ENCODE measurements at places on chromosomes 7 and 10.

GRCh38 chr7:6647080-6647479 is 10.0 kb downstream of the ZNF316 start:
- no peak for DNase-seq

GRCh38 chr10:114713525-114714090 is 55.5 kb upstream of the ABLIM1 start:
- no peak for DNase-seq

- no peak for DNase-seq
Observed at GRCh38 chr7:159120540-159120919, 24.1 kb downstream of the VIPR2 start.

DNA sequence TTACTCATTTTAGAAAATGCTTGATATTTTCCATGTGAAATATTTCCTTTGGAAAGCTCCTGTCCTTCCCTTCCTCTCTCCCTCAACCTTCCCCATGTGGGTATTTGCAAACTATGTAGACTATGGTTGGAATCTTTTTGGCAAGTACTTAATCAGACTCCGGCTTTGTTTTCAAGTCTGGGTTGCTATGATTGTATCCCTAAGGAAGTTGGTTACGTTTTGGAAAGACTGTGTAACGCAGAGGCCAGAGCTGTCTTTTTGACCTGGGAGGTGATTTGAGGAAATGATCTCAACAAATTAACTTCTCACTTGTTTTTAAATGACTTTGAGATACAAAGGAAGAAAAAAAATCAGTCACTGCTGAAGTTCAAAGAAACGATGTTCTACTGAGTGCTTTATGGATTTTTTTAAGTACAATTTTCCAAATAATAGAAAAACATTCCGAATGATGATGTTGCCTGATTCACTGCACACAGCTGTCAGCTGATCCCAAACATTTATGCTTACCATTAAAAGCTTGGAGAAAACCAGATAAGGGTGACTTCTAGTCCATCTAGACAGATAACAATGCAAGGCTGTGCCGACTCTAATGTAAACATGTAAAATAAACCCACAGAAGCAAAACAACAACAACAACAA is 145.5 kb upstream of the CELF2 start:
- DNase-seq: peak; percentile 45

- no peak for DNase-seq
Observed at GRCh38 chr10:114482480-114483304, 78.4 kb upstream of the AFAP1L2 start.

DNA sequence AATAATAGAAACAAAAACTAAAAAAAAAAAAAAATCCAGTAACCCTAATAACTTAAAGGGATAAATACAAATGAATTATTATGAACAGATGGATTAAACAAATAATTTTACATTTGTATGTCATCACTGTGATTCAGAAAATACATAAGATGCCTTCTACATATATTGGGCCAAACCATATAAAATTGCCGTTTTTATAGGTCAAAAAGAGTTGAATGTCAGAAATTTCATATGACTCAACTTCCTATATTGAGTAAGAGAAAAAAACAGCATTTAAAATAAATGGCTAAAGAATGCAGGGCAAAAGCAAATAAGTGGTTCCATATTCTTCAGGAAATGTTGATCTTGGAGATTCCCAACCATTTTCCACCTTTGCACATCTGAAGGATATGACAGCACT is 9.4 kb downstream of the SLC35B4 start:
- no peak for DNase-seq

DNA sequence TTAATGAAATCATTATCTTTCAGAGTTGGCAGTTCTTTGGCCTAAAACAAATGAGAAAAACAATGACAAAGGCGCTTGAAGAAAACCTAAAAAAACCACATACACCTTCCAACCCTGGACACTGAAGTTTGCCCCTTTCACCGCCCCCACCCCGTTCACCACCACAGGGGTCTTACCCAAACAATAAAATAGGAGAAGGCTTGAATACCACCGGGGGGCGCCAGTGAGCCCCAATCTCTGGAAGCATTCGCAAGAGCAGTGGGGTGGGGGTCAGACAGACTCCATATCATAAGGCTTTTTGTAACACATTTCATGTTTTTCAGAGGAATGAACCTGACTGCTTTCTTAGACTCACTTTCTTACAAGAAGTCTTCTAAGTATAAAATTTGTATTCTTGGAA is 163.6 kb downstream of the PIP4K2A start:
- DNase-seq: peak; percentile 27

DNA sequence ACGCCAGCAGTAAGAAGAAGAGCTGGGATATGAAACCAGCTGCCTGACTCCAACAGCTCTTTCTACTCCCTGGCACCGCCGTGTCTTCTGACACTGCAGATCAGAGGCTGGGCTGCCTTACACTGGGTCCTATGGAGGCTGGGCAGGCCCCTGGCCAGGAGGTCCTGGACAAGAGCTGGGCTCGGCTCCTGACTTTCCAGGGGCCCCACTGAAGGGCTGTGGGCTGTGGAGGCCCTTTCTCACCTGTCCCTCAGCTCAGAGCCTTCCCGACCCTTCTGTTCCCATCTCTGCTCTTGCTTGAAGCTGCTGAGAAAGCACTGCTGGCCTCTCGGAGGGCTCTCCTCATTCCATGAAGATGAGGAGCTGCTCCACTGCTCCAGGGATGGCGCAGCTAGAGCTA is 85.9 kb upstream of the UNC5B start:
- no peak for DNase-seq

GRCh38 chr7:137656850-137657232 is 189.9 kb downstream of the DGKI start:
- no peak for DNase-seq

DNA sequence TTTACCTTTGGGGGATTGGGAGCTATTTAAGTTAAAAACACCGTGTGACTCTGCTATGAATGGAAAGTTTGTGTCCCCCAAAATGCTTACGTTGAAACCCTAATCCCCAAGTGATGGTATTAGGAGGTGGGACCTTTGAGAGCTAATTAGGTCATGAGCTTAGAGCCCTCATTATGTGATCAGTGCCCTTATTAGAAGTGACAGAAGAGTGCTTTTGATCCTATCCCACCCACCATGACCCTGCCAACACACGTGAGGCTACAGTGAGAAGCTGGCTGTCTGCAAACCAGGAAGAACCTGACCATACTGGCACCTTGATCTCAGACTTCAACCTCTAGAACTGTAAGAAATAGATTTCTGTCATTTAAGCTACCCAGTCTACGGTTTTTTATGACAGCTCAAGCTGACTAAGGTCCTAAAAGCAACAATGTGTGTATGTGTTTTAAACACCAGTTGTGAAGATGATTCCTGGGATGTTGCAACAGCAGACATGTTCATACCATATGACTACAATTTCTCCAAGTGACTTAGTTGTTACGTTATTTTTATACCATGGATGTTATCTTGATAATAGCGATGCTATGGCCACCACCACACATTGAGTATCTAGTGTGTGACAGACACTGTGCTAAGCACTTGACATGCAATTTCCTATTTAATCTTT is 124.4 kb downstream of the PIP4K2A start:
- no peak for DNase-seq

DNA sequence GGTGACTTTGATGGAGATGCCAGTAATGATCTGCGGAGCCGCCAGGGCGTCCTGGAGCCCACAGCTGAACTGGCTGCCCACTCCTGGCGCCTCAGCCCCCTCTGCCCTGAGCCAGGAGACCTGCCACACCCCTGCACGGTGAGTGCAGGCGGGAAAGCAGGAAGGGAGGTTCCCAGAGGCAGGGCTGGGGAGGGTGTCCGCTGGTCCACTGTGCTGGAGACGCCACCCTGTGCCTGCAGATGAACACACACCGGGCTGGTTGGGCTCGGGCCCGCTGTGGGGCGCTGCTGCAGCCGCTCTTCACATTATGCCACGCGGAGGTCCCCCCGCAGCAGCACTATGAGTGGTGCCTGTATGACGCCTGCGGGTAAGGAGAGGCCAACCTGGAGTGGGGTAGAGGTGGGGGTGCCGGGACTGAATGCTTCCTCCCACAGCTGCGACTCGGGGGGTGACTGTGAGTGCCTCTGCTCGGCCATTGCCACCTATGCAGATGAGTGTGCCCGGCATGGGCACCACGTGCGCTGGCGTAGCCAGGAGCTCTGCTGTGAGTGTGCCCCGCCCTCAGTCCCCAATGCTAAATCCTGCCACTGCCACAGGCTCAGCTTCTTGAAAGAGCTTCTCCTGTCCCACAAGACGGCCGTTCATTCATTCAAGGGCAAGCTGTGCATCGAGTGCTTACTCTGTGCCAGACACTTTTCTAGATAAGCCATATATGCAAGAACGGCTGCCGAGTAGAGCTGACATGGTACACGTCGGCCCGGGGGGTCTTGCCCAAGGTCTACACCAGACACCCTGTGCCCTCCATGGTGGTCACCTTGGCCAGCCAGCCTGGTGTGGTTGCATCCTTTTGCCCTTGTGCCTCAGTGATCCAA is 14.3 kb upstream of the ZNF467 start:
- DNase-seq: no peak

GRCh38 chr10:70437721-70438120 is 3.8 kb downstream of the NODAL start:
- DNase-seq: no peak

- DNase-seq: no peak
Observed at GRCh38 chr10:113103131-113103840, 153.2 kb downstream of the TCF7L2 start.

DNA sequence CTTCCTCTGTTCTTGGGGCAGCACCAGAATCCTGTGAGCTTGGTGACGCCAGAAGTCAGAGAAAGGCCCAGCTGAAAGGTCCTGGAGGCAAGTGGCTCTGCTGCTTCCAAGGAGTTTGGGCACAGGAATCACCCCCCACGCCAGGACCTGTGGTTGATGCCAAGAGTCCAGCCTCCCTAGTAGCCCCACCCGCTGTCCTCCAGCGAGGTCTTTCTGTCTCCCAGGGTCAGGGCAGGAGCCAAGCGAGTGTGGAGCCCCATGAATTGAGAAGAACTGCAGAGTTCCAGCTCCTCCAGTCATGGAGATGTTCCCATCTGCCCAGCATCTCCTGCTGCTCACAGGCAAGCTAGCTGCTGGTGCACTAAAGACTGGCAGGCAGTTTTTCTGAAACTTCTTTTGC is 631.7 kb upstream of the MGMT start:
- no peak for DNase-seq

DNA sequence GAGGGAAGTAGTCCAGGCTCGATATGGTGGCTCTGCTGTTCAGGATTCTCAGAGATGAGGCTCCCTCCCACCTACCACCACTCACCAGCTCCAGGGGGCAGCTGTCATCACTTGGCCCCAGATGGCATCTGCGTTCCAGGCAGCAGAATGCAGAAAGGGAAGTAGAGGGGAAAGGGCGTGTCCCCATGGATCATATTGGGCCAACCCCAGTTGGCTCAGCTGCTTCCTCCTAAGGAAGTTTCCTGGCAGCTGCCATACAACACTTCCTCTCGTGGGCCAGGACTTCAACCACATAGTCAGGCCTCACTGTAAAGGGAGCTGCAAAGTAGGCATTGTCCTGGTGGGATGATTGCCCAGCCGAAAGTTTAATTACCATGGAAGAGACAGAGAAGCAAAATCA is 1.6 kb upstream of the TEX36 start:
- no peak for DNase-seq

DNA sequence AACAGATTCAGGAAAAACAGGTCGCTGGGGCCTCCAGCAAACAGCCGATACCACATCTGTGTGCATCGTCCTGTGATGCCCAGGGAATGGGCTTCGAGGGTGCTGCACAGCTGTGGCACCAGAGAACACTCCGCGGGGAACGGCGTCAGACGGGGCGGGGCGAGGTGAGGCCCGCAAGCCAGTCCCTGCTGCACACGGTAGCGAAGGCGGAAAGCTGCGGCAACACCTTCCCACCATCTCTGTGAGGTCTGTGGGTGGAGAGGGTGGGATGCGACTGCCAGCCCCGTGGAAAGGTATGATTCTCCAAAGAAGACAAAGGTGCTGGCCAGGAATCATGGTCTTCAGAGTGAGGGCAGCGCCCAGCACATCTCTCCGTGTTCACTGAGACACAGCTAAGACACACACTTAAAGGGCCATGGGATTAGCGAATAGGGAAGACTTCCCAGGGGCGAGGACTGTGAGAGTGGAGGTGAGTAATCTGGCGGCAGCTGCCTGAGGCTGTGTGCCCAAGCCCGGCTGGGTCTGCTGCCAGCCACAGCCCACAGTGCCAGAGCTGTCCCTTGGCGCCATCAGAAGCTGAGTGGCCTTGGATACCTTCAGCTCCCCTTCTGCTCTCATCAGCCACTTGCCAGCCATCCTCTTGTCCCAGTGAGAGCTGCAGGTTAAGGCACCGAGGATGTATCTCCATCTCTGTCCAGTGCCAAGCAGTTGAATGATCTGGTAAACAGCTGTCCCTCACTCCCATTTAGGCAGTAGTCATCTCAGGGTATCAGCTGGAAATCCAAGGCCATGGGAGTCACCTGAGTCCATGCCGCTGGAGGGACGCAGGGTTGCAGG is 17.6 kb downstream of the PRKAG2 start:
- DNase-seq: no peak

DNA sequence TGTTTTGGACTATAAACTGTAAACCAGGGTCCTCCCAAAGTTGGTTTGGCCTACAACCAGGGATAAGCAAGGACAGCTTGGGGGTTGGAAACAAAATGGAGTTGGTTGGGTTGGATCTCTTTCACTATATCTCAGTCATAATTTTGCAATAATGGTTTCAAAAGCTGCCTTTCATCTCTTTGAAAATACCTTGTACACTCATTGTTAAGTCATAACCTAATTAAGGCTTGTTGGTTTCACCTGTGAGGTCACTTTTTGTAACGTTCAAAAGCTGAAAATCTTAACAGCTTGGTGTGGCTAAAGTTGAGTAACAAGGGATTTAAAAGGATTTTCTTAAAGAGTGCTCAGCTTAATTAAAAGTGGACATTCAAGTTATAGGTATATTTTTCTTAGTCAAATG is 476.1 kb downstream of the IPMK start:
- DNase-seq: peak; percentile 5

GRCh38 chr10:86017841-86018734 is 348.5 kb downstream of the GRID1 start:
- no peak for DNase-seq

- DNase-seq: peak; percentile 65
Observed at GRCh38 chr10:93751832-93752231, 5.9 kb upstream of the LGI1 start.

DNA sequence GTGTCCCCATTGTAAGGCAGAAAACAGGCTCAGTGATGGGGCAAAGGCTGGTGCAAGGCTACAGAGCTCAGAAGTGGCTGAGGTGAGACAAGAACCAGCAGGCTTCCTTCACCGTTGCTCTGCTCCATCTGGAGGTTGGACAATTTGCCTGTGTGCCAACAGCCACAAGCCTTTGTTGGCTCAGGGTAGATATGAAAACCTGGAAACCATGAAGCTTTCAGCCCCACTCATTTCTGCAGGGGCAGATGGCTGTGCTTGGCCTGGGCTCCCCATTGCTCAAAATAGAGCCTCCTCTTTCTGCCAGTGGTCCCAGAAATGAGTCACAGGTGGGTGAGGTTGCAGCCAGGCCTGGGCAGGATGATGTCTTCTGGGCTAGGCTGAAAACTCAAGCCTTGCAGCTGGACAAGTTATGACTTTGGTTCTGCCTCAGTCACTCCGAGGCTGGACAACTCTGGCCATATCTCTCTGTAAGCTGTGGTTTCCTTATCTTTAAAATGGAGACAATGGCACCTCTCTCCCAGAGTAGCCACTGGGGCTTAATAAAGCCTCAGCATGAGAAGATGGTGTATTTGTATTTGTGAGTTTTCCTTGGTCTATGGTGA is 12.2 kb upstream of the ZNF273 start:
- DNase-seq: no peak
